ENCODE measurements at places on chromosomes 1 and 21. TPM values are rescaled to one million over a fixed set of nuclear protein-coding genes. Genes with fewer than 3 reads are reported as not detected.

- no peak for DNase-seq
Measured at GRCh38 chr21:15122241-15122640, 57.4 kb upstream of the NRIP1 start.

GRCh38 chr1:24720152-24720551 is 25.1 kb upstream of the CLIC4 start:
- no peak for DNase-seq

- no peak for DNase-seq
Measured at GRCh38 chr1:162985816-162986435, 83.2 kb upstream of the RGS4 start.

DNA sequence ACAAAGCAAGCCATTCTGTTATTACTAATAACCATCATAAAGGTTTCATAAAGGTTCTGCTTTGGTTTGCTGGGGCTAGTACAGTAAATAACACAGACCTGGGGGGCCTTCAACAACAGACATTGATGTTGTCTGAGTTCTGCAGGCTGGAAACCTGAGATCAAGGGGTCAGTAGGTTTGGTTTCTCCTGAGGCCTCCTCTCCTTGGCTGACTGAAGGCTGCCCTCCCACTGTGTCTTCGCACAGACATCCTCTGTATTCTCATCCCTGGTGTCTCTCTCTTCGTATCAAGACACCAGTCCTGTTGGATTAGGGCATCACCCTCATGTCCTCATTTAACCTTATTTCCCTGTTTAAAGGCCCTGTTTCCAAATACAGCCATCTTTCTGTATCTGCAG is 37.3 kb downstream of the HUNK start:
- no peak for DNase-seq

DNA sequence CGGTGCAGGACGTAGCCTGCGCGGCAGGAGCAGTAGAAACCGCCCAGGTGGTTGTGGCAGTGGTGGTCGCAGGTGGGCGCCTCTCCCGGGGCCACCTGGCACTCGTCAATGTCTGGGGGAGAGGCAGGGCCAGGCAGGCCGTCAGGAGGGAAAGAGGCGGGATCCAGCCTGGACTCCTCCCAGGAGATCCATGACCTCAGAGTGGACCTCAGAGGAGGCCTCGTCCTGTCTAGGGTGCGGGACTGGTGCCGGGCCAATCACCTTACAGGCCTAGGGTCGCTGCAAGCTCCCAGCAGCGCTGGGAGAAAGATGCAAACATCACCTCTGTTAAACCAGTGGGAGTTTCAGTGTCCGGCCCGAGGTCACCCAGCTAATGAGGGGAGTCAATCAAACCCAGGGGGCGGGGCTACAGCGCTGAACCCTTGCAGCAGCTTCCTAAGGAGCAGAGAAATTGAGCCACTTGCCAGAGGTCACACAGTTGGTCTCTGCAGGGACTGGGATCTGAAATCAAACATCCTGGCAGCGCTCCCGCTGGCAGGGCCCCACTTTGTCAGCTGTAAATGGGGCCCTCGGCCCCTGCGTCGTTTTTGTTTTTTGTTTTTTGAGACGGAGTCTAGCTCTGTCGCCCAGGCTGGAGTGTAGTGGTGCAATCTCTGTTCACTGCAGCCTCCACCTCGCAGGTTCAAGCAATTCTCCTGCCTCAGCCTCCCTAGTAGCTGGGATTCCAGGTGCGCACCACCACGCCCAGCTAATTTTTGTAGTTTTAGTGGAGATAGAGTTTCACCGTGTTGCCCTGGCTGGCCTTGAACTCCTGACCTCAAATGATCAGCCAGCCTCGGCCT is 1.4 kb downstream of the MASP2 start:
- DNase-seq = no peak

DNA sequence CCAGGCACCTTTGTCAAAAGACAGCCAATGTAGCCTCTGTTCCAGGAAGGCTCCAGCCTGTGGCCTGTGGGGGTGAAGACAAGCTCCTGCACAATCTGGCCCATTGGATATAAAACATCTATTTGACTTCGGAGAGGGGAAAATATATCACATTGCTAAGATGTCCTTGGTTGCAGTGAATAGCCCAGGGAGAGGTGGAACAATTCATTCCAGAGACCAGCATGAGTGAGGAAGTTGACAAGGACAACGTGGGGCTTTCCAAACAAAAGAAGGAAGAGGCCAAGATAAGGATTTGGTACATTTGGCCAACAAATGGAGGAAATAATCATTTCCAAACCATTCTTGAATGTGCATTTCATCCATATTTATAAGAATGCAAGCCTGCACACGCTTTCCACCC is 187.0 kb downstream of the ETS2 start:
- DNase-seq = no peak

- DNase-seq = no peak
Measured at GRCh38 chr1:53087332-53088285, 25.6 kb downstream of the PODN start.

- DNase-seq = no peak
Measured at GRCh38 chr21:33268737-33269441, 2.7 kb downstream of the IL10RB start.

GRCh38 chr1:52159033-52159789 is 17.3 kb downstream of the ZFYVE9 start:
- DNase-seq = no peak

GRCh38 chr1:194707074-194707473 is 1520.7 kb upstream of the B3GALT2 start:
- no peak for DNase-seq

DNA sequence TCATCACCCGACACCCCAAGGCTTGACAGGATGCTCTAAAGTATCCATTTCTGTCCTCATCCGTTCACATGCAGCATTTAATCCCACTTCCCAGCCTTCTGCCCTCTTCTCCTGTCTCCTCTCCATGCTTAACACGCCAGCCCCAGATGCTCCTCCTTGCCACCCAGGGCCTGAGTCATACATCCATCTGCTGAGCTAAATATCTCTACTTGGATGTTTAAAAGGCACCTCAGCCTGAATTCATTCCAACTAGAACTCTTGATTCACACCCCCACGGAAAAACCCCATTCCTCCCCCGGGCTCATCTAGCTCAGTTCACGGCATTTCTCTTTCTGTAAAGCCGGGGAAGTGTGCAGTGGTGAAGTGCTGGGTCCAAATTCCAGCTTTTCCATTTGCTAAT is 27.7 kb downstream of the TEX35 start:
- no peak for DNase-seq

DNA sequence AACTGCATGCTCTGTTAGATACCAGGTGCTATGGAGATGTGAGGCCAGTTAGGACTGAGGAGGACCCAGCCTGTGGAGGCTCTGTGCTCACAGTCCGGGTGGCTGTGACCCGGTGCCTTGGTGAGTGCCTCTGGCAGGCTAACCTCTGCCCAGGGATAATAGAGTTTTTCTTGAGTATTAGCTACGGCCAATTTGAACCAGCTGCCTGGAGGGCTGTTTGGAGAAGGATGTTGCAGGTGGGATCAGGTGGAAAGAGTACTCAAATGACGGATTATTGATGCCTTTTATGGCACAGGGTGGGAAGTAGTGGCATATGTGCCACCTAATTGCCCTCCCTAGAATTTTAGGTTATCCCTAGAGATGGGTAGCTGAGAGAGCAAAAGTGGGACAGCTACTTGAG is 182.7 kb downstream of the GRIK3 start:
- DNase-seq = no peak

DNA sequence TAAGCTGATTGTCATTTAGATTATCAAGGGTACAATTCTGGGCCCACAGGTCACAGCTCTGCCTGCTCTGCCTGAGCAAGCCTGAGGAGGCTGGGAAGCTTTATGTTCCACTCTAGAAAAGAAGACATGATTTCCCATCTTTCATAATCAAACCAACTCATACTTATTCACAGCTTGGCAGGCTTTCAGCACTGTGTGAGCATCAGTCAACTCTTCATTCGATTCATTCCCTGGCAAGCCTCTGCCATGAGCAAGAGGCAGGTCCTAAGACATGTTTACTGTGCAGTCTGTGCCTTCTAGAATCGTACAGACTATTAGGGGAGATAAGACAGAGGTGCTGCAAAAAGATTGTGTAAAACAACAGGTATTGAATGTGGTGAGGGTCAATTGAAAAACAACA is 24.5 kb upstream of the KIRREL1 start:
- DNase-seq = no peak

GRCh38 chr1:86502721-86503405 is 34.1 kb downstream of the CLCA1 start:
- no peak for DNase-seq

DNA sequence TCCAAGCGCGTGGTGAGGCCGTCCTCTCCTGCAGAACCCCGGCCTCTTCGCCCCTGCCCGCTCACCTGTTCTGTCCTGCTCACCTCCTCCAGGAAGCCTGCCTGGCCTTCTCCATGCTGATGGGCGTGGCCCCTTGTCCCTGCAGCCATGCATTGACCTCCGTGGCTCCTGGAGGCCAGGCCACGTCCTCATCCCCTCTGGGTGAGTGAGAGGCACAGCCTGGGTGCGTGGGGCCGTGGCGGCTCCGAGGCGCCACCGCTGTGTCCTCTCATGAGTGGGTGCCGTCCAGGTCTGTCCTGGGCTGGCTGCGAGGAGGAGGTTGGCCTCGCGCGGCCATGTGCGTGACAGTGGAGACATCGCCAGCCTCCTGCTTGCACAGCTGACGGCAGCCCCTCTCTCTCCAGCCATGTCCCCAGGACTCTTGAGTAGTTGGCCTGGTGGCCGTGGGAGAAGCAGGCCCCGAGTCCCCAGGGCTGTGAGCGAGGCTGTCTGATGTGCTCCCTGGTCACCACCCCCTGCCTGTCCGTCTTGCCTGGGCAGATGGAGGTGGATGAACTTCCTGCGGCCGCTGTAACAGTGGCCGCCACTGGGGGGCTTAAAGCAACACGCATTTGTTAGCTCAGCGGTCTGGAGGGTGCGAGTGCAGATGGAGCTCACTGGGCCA is 58.1 kb downstream of the PRKCZ start:
- DNase-seq = no peak

DNA sequence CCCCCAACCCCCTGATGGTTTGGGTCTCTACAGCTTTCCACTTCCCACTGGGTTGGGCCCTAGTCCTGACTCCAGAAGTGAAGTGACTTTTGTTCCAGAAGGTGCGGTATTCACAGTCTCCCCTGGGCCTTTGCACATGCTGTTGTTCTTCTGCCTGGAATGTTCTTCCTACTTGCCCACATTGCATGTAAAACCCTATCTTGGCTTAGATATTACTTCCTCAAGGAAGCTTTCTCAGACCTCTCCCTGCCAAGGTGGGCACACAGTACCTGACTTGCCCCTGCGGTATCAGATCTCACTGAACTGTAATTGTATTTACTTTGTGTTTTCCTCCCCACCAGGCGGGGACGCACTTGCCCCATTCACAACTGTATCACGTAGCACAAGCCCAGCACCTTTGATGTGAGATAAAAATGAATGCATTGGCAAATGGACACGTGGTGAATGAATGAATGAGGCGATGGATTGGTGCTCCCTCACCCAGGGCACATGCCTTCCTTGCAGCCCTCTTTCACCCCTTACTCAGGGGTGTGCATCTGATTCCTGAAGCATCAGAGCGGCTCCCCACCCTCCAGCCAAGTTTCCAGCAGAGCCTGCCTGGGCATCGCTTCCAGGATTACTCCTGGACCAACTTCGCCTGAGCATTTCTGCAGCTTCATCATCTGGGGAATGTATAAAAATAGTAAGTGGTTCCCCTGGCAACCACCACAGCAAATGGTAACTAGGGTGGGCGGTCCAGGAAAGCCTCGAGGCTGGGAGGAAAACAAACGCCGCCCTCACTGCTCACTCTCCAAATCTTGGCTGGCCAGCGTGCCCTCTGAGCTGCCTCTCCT is 19.8 kb downstream of the NENF start:
- no peak for DNase-seq

DNA sequence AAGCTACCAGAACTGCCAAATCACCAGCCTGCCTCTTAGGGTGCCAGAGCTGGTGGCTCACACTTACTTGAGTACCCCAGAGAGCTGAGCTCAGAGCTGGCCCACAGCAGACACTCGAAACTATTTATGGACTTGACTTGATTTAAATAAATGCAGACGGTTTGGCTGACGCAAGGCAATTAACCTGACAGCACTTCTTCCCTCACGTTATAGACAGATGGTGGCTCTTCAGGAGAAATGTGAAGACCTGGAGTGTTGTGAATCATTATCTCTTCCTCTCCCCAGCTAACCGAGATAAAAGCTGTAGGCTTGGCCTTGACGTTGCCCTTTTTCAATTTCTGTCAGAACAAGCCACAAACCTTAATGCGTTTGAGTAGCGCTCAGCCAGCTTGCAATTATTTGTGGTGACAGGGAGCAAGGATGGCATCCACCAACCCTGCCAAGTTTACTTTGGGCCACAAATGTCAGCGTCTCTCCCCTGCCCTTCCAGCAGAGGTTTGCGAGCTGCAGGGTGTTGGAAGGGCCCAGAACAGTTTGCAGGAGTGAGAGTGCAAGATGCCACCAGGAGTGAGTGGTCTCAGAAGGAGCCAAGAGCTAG is 34.0 kb upstream of the BCAR3 start:
- DNase-seq = no peak

Gene SLC44A3
- 75.9 TPM for polyA plus RNA-seq

Gene CACNA1S
- polyA plus RNA-seq = 0.40 TPM

Gene STUM
- 1.6 TPM for polyA plus RNA-seq

Gene MYOC
- polyA plus RNA-seq = 0.14 TPM

Gene SRP9
- polyA plus RNA-seq = 460 TPM

Gene GRIK1
- 1.3 TPM for polyA plus RNA-seq

Gene RHCE
- polyA plus RNA-seq = 1.0 TPM

Gene VWA5B1
- polyA plus RNA-seq = 1.3 TPM

Gene ARHGEF16
- 13.2 TPM for polyA plus RNA-seq

Gene LCE2C
- polyA plus RNA-seq = not detected

Gene SMCP
- not detected for polyA plus RNA-seq

Gene ARHGAP29
- polyA plus RNA-seq = 80.8 TPM

Gene NHLH1
- polyA plus RNA-seq = 0.06 TPM

Gene NES
- 55.8 TPM for polyA plus RNA-seq

Gene SLAMF1
- 0.09 TPM for polyA plus RNA-seq

Gene TTC34
- 0.66 TPM for polyA plus RNA-seq

Gene NDC1
- polyA plus RNA-seq = 30.9 TPM

Gene LCE4A
- polyA plus RNA-seq = not detected

Measured in left renal pelvis (tissue), 4 donors.